ENCODE measurements at places on chromosomes 6 and 20. TPM values are rescaled to one million over a fixed set of nuclear protein-coding genes. Genes with fewer than 3 reads are reported as not detected.

The EFCAB8 gene
- not detected for polyA plus RNA-seq

The SOBP gene
- polyA plus RNA-seq, result not detected

The MCM8 gene
- 0.29 TPM for polyA plus RNA-seq

The TSBP1 gene
- not detected for polyA plus RNA-seq

DNA sequence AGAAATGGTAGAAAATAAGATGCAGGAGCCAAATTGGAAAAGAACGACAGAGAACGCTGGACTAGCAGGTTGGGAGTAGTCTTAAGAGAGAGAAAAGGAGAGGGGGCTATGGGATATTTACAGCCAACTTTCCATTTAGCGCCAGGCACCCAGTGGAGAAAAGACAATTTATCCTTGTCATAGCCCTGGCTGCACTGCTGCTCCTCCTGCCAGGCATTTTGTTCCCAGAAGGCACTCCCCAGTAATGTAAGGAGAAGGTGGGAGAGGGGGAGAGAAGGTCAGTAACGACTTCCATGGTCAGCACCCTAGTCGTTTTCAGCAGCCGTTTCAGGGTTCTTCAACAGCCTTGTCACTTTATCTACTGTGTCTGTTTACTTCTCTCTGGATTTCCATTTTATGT lies 159.0 kb downstream of the TRMT11 start:
- no peak for DNase-seq

DNA sequence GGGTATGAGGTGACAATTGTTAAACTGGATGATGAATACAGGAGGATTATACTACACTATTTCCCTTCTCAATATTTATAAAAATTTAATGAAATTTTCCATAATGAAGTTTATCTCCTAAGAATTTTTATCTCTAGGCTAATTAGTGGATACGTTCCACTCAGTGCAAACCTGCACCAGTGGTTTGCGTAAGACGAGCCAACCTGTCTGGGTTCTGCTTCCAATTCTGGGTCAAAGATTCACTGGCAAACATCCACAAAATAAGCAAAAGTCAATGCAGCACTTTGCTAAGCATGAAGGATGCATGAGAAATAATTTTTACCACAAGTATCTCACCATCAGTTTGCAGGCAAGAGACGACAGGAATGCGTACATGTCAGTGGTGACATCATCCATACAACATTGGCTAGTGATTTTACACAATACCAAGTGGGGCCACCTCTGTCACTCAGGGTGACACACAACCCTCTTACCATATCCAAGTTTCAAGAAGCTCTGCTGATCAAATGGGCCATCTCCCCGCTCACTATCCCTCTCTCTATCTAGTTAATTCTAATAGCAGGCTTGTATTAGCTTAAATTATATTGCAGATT lies 51.7 kb downstream of the FAM50B start:
- DNase-seq, result no peak
